CD8-positive, alpha-beta memory T cell (primary cell): ENCODE measurements at places on chromosomes 5 and 9.

- DNase-seq = no peak
These were observed 39.1 kb downstream of the DENND4C start for GRCh38 chr9:19269582-19269981.

DNA sequence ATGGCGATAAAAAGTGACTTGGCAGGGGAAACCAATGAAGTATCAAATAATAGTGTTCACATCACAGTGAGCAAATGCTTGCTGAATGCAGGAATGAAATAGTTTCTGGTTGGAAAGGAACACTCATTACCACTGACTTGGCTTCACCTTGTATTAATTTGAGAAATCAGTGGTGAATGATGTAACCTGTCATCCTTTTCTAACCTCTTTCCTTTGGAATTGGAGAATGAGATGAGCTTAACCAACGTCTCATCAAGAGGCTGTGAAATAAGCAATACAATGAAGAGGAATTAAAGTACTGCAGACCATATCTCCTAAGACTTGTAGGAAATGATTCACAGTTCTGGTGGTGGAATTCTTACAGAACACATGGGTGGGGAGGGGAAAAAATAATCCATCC lies 192.2 kb downstream of the DMAC1 start:
- no peak for DNase-seq

DNA sequence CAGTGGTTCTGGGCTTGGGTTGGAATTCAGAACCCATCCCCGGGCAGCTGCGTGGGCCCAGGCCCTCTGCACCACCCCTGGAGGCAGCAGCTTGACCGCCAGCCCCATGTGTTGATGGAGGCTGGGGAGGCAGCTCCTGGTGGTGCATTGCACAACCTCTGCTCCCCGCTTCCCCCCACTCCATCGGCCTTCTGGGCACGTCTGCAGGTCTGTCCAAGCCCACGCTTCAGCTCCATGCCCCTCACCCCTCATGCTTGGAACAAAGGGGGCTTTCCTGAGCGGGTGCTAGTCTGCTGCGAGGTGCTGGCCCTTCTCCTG lies 1.4 kb downstream of the NCS1 start:
- no peak for DNase-seq

- DNase-seq = no peak
These were observed 115.2 kb downstream of the SIL1 start for GRCh38 chr5:139082813-139083498.

- DNase-seq = no peak
These were observed 222.3 kb downstream of the GLIS3 start for GRCh38 chr9:4077499-4078102.
